ENCODE measurements at places on chromosomes 3 and 15.

DNA sequence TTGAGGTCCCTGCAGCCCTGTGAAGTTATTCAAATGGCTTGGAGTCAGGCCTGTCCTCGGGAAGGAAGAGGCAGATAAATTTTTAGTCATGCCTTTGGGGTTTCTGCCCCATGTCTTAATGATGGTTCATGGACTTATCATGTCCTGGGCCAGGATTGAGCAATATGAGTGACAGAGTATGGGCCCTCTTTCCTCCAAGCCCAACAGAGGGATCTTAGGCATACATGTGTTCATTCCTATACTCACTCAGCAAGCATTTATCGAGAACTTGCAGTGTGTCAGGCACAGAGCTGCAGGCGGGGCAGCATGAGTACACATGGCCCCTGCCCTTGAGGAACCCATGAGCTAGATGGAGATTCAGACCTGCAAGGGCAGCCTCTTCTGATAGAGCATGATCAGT, 6.2 kb downstream of the ESYT3 start:
- DNase-seq, result no peak

GRCh38 chr15:61025781-61026180, 203.3 kb downstream of the RORA start:
- DNase-seq, result no peak

- no peak for DNase-seq
These were observed 25.8 kb downstream of the PAK2 start for GRCh38 chr3:196765454-196765853.

DNA sequence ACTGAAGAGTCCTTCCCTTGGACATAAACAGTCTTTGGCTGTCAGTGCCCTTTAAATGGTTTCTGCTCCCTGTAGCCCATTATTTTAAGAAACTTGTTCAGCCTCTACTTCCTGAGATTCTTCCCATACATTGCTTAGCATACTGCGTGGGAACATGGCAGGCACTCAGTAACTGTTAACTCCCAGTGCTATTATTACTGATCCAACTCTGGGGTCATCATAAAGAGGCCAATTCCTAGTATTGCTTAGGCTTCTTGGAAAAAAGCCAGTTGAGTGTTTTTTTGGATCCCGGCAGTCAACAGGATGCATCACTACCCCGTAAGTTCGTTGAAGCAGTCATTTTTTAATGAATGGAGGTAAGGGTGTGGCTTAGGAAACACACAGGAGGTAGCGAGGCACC, 206.2 kb upstream of the ADAMTS9 start:
- DNase-seq, result no peak

DNA sequence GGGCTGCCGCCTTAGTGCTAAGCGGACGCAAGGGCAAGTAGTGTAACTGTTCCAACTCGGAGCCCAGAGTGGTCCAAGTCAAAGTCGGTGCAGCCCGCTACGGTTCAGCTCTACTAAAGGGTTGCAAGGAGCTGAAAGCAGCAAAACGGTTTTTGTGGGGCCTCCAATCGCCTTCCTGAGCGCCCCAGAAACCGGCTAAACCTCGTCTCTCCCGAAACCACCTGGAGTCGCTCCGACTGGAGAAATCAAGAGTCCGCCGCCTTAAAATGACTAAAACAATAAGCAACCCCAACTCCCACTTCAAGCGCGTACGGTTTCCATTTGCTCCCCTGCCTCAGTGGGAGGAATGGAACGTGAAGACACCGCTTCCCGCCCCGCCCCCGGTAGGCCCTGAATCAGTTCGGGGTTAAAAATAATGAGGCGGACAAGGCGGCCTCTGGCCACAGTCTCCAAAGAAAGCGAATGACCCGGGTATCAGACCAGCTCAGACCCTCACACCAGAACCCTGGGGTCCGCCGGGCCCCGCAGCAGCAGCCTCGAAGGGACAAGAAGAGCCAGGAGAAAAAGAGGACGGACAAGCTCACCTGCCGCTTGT, 401 bp downstream of the SEC11A start:
- DNase-seq, result peak; percentile 26
